ENCODE measurements at places on chromosomes 2 and 18.

DNA sequence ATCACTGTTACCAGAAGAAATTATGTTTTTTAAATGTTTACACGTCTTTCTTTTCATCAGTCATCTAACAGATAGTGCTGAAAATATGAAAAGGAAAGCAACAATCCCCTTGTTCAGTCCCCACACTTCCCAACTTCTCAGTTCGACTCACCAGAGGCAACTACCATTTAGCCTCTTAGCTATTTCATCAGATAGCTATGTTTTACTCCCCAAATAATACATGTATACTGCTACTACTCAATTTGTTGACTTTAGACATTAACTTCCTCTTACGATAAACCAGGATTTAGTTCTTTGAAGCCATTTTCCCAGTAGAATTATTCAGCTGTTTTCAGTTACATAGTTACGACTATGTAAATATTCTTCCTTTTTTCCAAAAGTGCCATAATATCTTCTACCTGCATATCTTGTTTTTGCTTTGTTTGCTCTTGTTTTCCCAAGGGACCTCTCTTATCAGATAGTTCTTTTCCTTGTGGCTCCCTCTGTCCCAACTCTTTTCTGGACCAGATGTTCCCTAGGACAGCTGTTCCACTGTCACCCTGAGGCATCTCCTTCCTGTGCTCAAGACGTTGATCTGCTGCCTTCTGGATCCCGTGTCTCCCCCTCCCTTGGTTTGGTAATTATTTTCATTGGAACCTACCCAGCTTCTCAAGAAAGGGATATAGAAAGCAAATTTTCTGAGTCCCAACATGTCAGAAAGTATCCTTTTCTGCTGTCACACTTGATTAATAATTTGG is 289.3 kb upstream of the TANK start:
- DNase-seq, result no peak

DNA sequence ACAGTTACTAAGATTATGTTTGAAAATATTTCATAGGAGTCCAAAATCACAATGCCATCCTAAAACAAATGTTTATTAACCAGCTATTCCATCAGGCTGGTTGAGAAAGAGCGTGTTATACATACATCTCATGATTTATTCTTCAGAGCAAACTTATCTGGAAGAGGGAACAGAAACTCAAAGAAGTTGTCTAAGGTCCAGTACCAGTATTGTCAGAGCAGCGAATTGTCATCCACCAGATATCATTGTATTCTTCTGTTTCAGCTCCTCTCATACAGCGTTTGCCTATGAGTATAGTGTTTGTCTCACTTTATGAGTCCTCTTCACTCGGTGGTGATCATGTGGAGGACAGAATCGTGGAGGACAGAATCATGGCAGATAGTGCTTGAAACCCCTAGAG is 238.2 kb downstream of the OSR1 start:
- DNase-seq, result no peak

DNA sequence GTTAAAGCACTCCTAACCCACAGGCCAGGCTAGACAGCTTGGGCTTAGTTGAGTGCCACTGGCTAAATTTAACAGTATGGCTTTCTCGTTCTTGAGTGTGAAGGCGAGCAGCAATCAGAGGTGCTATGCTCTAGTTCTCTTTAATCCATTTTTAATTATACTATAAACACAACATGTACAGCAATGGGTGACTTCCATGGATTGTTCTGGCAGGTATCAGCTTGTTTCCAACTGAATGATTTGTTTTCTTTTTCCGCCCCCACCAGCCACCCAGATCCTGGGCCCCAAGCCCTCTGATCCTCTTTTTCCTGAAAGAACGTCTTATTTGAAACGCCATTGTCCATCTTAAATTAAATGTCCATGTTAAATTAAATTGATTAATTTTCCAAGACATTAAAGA is 244.8 kb downstream of the IKZF2 start:
- no peak for DNase-seq

GRCh38 chr18:6056171-6056910 is 161.0 kb upstream of the TMEM200C start:
- DNase-seq, result no peak

GRCh38 chr2:226447338-226448300 is 352.0 kb downstream of the IRS1 start:
- DNase-seq, result no peak

GRCh38 chr18:31595121-31595771 is 3.6 kb downstream of the TTR start:
- no peak for DNase-seq

- DNase-seq, result no peak
Measured at GRCh38 chr2:240460253-240460711, 24.8 kb downstream of the GPC1 start.

DNA sequence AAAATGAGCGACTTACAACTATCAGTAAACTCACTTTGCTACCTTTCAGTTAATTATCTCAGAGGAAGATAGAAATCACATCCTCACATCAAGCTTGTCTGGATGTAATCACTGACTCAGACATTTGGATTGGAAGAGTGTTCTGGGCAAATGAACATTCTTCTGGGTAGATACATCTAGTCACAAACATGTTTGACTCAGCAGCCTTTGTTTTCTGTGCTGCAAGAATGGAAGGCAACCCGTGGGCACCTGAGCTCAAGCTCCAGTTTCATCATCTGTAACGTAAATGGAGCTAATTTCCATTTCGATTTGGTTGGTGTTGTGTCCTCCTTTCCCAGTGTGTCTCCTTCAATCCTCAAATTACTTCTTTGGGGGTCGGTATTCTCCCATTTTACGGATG is 58.5 kb downstream of the ACAA2 start:
- DNase-seq, result no peak

DNA sequence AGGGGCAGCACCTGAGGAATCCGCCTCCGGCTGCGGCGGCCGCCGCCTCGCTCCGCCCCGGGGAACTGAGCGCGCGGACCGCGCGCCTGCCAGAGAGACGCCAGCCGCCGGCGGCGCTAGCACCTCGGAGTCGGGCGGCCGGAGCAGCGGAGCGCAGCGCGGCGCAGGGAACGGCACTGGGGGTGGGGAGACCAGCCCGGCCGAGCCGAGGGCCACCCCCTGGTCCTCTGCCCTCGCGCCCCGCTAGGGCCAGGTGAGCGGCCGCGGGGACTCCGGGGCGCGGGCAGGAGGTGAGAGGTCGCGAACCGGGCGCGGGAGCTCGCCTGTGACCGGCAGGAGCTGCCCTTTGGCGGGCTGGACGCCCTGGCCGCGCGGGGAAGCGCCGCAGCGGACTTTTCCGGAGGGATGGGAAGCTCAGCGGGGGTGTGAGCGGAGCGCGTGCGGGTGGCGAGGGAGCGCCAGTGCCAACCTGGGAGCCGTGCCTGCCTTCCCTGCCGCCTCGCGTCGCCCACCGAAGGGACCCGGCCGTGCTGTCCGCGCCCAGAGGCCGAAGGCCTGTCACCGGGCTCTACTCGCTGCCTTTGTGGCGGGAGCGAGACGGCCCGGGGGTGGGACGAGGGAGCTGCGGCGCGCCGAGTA is at the start of gene GREB1L:
TSS of gene GREB1L (plus strand) at position 92 of the 639 bp plus-strand sequence. CDS start 141,287 bp downstream, outside the sequence.
- DNase-seq, result no peak

- no peak for DNase-seq
Measured at GRCh38 chr2:148599109-148599991, 45.2 kb upstream of the EPC2 start.

DNA sequence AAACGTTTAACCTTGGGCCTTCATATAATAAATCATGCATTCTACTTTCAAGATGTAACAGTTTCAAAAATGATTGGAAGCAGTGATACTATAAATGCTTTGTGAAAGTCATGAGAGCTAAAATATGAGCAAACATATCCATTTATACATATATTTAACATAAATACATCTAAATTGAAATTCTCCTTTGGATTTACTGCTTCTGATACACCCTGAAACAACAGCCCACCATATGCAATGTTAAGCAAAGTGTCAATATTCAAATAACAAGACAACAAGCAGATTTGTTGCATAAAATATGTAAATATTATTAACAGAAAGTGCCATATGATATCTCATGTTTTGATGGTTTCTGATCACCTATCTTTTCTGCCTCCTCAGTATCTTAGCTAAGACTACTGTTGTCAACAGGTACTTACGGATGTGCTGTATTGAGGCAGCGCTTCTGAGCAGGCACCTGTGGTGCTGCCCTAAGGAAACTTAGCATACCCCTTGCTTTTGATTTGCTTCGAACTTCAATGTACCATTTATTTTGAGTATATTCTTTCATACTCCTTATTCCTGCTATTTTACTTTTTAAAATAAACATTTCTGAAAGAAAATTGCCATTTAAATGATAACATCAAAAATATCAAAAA is 6.1 kb downstream of the FIGN start:
- no peak for DNase-seq

DNA sequence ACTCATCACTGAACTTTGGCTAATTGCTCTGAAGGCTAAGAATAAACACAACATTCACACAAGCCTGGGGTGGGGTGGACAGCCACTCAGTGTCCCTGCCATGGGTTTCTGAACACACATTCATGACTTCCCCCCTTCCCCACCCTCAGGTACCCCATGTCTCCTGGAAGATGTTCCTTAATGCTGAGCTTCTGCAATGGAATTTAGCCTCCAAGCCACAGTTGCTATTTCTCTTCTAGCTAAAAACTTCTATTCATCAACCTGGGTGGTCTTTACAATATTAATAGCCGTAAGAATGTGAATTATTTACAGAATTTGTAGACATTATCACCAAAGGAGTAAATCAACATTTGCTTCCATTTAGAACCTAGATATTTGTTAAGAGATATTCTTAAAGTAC is 175.1 kb downstream of the ACKR3 start:
- DNase-seq, result no peak

DNA sequence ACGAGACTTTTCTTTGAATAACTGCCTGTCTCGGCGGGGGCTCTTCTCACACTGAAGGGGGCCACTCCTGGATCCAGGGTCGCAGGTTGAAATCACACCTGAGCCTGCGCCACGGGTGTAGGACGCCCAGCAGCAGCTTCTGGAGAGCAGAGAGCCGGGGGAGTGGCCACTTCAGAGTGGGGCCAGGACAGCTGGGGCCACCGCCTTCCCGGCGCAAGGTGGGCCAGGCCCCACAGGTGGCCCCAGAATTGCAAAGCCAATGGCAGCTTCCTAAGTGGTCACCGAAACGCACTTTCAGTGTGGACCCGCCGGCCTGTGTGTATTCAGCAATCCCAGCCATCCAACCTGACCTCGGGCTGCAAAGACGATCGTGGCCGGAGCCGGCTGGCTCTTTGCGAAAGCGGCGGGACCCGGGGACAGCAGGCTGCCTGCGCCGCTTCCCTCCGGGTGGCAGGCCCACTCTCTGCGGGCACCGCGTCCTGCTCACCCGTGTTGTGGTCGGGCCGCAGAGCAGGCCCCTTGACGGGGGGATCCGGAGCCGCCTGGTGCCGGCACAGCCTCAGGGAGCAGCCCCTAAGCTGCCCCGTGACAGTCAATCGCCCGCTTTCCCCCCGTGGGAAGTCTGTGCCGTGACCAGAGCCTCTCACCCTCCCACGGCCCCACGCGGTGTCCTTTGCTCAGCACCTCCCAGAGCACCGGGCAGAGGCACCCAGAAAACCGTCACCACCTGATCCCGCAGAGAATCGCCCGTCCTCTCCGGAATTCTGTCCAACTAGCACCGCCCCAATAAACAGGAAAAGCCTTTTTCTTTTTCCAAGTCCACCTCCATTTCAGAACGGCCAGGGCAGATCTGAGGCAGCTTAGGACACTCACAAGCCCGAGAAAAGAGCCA is 144.7 kb downstream of the ZNF516 start:
- DNase-seq, result no peak

DNA sequence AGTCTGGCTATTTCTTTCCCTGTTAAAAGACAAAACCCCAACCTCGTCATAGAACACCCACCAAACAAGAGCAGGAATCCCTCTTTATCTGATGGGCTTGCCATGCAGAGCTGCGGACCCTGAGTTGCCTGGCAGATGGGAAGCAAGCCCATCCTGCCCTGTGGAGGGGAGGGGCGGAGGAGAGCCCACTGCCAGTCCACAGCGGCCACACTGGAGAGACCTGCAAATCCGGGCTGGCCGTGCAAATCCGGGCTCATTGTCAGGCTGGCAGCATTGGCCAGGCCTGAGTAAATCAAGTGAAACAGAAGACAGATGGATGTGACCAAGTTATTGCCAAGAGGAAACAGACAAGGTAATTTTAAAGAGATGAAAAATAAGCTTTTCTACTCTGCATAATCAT is 22.0 kb downstream of the MYL12B start:
- no peak for DNase-seq

DNA sequence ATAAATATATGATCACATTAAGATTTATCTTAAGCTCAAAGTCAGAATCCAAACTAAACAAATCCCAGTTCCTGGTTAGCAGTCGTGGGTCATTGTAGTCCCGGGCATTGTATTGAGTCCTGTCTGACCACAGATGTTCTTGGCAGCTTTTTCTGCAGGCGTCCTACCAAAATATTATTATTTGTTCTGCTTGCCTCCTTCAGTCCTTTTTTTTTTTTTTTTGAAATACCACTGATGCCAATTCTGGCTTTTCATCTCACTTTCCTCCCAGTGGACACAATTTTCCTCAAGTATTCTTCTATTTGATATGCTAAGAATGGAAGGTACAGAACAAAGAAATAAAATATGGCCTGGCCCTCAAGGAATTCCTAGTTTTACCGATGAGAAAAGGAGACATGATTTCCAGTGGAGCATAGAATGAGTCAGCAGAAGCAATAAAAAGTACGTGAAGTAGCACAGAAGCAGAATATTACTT is 151.6 kb downstream of the CSRNP3 start:
- no peak for DNase-seq

DNA sequence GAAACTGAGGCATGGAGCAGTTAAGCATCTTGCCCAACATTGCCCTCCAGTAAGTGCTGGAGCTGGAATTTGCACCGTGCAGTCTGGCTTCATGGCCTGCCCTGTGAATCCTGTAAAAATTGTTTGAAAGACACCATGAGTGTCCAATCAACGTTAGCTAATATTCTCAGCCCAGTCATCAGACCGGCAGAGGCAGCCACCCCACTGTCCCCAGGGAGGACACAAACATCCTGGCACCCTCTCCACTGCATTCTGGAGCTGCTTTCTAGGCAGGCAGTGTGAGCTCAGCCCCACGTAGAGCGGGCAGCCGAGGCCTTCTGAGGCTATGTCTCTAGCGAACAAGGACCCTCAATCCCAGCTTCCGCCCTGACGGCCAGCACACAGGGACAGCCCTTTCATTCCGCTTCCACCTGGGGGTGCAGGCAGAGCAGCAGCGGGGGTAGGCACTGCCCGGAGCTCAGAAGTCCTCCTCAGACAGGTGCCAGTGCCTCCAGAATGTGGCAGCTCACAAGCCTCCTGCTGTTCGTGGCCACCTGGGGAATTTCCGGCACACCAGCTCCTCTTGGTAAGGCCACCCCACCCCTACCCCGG is 1.3 kb downstream of the PROC start:
- DNase-seq, result no peak

- no peak for DNase-seq
Measured at GRCh38 chr18:36265015-36265414, 32.5 kb upstream of the FHOD3 start.

Measured in stimulated activated CD4-positive, alpha-beta T cell treated with anti-CD3 and anti-CD28 coated beads, Interleukin-15, amount 100 ng/mL, for 1 hour (primary cell).